ENCODE measurements at places on chromosomes 7 and 10.

DNA sequence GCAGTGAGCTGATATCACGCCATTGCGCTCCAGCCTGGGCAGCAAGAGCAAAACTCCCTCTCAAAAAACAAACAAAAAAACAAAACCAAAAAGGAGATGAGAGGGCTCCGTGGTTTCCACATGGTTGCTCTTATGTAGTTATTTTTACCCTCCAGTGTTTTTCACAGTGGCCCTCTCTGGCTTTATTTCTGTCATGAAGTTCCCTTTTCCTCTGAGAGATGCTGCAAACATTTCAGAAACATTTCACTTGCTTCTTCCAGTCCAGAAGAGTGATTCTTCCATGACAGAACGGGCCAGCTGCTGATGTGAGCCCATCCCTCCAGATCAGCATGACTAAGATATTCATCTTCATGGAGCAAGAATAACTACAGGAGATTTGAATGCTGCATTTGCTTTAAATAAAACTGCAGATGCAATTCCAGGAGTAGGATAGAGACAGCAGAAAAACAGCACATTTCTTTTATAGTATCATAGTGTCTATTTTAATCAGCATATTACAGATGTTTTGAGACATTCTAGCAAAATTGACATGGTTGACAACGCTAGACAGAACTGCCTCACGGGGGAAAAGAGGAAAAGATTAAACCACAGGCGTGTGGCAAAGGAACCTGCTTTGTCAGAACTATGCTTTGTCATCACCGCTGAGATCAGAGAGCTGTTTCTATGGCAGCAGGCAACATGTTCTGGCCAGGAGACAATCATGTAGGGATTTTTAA is 40.3 kb downstream of the NRCAM start:
- no peak for DNase-seq

- DNase-seq, result no peak
Measured at GRCh38 chr7:38748056-38748610, 117.0 kb upstream of the AMPH start.

DNA sequence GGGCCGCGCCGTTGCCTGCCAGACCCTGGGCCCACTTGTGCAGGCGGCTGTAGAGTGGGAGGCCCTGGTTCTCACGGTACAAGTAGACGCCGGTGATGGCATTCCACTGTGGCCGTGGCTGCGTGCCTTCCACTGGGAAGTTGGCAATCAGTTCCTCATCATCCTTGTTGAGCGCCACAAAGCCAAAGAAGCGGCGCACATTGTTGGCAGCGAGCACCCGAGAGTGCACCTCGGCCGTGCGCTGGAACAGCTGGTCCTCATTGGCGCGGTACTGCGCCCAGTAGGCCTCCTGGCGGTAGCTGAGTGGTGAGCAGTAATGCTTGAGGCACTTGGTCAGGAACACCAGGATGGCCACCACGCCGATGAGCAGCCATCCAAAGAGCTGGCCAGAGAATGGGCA is 5.0 kb downstream of the CALHM2 start:
- DNase-seq, result no peak

DNA sequence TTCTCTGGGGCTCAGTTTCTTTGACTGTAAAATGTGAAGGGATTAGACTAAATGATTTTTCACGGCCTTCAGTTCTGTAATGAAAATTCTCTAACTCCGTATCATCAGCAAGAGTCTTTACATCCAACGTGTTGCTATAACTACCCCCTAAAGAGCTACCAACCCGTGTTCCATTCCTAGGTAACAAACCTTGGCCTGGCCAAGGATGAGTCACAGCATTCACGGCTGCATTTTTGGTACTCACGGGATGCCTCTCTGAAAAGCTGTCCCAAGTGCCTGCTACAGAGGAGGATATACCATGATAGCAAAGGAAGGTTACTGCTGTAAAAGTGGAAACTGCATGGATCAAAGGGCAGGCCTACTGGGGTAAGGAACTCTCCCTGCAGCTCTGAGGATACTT is 5.9 kb downstream of the LRRC4 start:
- DNase-seq, result no peak

GRCh38 chr10:29798921-29799690 is 164.3 kb upstream of the SVIL start:
- DNase-seq, result no peak

DNA sequence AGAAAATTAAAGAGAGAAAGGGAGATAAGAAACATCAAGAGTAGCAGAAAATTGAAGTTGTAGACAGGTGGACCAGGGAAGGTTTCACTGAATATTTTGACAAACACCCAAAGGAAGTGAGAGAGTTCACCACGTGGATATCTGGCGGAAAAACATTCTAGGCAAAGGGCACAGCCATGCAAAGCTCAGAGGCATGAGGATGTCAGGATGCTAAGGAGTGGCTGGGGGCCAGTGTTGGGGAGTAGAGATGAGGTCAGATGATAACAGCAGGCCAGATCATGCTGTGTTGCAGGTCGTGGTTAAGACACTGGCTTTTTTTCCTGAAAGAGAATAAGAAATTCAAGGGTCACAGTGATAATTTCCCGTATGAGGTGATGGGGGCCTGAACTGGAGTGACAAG is 181.9 kb downstream of the DGKI start:
- DNase-seq, result no peak

DNA sequence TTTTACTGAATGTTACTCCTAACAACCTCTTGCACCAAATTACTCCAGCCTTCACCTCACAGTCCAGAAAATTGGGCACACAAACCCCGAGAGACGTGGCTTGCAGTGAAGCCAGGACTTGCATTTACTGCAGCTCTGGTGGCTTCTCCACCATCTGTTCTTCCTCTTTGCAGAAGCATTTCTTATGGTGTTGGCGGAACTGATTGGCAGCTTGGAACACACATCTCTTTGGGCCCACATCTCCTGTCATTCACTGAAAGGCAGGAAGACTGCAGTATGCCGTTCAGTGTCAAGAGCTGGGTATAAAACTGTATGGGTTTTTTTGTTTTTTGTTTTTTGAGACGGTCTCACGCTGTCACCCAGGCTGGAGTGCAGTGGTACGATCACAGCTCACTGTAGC is 38.3 kb upstream of the PRKAR1B start:
- DNase-seq, result no peak

- DNase-seq, result no peak
Measured at GRCh38 chr7:150468241-150468640, 17.8 kb downstream of the GIMAP8 start.

DNA sequence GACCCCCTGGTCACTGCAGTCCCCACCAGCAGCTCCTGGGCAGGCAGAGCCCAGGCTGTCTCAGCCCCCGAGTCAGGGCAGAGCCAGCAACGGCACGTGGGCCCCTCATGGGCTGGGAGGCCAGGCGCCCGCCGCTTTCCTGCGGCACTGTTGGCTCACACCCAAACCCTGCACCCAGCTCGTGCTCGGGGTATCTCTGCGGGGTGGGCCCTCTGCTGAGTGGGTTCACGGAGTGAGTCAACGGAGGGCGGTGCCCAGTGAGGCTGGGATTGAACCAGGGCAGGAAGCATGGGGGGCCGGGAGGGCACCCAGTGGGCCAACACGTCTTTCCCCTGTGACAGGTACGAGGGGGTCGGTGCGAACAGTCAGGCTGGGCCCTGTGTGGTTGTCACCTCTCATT is 28.9 kb downstream of the ADAP1 start:
- DNase-seq, result peak; percentile 15

DNA sequence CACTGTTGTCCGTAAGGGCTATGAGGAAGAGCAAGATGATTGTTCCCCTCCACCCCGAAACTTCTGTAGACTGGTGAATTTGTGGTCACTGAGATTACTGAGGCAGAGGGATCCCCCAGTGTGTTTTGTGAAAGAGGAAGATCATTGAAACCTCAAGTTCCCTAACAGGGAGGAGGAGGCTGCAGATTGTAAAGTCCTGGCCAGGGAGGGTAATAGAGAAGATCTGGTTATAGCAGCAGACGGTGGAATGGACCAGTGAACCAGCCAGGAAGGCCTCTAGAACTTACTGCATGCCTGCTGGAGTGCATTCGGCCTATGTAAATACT is 31.1 kb downstream of the LMTK2 start:
- DNase-seq, result no peak

DNA sequence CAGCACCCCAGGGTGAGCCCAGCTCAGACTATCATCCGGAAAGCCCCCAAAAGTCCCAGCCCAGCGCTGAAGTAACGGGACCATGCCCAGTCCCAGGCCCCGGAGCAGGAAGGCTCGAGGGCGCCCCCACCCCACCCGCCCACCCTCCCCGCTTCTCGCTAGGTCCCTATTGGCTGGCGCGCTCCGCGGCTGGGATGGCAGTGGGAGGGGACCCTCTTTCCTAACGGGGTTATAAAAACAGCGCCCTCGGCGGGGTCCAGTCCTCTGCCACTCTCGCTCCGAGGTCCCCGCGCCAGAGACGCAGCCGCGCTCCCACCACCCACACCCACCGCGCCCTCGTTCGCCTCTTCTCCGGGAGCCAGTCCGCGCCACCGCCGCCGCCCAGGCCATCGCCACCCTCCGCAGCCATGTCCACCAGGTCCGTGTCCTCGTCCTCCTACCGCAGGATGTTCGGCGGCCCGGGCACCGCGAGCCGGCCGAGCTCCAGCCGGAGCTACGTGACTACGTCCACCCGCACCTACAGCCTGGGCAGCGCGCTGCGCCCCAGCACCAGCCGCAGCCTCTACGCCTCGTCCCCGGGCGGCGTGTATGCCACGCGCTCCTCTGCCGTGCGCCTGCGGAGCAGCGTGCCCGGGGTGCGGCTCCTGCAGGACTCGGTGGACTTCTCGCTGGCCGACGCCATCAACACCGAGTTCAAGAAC is 1.1 kb downstream of the VIM start:
- peak; percentile 88 for DNase-seq

GRCh38 chr10:75672842-75673241 is 241.4 kb downstream of the LRMDA start:
- DNase-seq, result no peak

DNA sequence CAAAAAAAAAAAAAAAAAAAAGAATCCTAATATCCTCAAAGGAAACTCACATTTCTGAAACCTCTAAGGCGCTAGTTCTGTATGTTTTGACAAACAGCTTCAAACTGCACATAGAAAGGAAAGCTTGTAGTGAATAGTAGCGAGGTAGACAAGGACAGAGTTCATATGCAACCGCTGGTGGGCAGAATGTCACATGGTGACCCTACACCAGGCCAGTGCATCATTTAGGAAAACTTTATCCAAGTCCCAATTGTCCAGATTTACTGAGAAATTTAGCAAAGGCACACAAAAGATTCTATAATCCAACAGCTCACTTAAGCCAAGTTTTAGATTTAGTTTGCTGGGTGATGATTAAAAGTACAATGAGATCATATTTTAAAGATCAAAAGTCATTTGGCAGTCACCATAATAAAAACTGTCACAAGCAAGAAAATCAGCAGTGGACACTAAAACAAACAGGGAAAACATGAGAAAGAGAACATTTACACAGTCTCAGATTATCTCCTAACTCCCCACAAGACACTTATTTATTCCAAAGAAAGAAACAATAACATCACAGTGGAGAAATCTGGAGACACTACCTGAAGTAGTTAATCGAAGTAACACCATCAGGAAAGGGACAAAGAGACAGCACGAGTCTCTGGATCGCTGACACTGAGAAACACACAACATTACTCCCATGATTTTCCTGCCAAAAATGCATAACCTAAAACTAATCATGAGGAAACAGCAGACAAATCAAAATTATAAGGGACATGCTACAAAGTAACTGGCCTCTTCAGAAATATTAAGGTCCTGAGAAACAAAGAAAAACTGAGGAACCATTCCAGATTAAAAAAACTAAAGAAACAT is 20.2 kb downstream of the FAM204A start:
- DNase-seq, result no peak

- no peak for DNase-seq
Measured at GRCh38 chr7:31443457-31443856, 70.4 kb upstream of the ITPRID1 start.

DNA sequence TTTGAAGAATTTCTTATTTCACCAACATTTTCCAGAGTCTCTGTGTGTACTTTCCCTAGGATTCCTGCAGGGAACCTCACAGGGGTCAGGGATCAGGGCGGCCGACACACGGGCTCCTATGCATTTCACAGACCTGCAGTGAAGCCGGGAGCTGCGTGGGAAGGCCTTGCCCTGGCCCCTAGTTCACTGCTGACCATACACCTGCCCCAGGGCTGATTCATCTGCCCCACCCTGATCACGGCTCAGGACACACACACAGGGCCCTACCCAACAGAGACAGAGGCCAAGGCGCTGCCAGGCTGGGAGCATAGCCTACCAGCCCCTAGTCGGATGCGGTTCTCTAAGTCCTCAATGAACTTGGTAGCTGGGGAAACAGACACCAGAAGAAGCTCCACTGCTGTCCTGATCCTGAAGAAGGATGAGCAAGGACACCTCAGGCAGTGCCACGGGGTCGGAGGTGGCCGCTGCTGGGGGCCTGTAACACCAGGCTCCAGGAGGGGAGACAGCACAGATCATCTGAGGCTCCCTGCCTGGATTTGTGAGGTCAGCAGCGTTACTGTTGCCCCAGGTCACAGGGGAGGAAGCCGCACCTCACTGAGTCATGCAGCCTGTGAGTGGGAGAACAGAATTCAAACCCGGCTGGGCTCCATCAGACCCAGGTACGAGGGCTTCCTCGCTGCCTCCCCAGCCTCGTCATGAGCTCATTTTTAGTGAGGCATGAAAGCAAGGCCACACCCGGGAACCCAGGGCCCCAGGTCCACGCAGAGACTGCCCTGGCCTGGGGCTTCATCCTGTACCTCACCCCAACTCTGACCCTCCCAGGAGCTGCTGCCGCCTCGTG is 278.8 kb upstream of the PPP2R2D start:
- no peak for DNase-seq

DNA sequence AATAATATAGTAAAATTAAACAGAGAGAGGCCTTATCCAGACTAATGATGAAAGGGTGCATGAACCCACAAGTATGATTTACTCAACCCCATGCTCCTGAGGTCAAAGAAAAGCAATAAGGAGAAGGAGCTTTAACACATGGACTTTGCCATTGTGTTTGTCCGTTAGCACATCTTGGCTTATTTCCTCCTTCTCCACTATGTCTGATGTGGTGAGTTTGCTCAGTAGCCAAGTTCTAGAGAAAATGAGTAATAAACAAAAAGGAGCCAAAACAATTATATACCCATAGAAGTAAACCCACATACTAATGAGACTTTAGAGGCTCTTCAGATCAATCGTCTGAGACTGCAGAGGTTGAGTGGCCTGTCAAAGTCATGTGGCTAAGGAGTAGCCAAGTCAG is 26.1 kb upstream of the ADD3 start:
- no peak for DNase-seq

DNA sequence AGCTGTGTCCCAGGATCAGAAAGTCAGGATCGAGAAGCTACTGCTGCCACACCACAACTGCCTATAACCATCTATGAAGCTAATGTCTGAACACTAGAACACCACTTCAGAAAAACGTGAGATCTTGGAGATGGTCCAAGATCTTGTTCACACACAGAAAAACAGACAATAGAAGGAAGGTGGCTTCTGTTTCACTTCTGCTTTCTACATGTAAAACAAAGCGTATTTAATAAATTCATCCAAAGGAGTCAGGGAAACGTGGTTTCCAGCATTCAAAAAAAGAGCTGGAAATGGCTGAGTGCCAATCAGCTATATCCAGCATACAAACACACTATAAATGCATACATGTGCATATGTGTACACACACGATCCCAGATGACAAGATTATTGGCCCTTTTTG is 70.2 kb upstream of the CCDC71L start:
- DNase-seq, result no peak

GRCh38 chr7:35753761-35754603 is 46.9 kb upstream of the SEPTIN7 start:
- no peak for DNase-seq

GRCh38 chr10:47054974-47055373 is 143.7 kb downstream of the PTPN20 start:
- no peak for DNase-seq
